ENCODE measurements at places on chromosomes 7 and 10.

- no peak for DNase-seq
Measured at GRCh38 chr7:44634839-44635591, 28.6 kb downstream of the OGDH start.

DNA sequence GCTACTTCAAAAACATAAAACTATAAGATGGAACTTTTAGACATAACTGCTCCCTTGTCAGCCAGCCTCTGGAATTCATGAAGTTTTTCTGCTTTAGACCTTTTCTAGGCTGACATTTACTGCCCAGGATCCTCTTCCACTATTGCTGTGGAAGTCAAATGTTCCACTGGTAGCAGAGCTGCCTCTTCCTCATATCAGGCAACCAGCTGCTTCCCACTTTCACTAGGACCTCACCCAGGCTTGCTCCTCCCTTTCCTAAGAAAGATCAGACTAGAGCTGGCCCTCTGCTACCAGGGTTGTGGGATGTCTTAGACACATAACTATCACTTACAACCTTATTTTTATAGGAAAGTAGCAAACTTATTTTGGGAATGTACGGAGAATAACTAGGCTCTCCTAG lies 121.5 kb downstream of the CTTNBP2 start:
- no peak for DNase-seq

DNA sequence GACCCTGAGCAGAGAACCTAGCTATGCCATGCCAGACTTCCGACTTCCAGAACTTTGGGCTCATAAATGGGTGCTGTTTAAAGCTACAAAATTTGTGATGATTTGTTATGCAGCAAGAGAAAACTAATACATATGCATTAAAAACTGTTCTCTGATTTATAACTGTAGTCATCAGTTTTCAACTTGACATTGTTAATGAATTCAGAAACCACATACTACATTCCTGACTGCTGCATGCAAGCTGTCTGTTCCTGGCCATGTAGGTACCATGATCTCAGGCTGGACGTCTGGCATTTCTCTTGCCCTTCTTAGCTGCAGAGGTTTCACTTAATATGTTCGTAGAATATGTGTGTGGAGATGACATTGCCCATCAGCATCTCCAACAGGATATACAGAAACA lies 28.4 kb downstream of the MKX start:
- no peak for DNase-seq

GRCh38 chr7:112556633-112557032 lies 75.8 kb downstream of the LSMEM1 start:
- DNase-seq, result no peak

GRCh38 chr10:116098411-116099022 lies 174.5 kb downstream of the GFRA1 start:
- no peak for DNase-seq

DNA sequence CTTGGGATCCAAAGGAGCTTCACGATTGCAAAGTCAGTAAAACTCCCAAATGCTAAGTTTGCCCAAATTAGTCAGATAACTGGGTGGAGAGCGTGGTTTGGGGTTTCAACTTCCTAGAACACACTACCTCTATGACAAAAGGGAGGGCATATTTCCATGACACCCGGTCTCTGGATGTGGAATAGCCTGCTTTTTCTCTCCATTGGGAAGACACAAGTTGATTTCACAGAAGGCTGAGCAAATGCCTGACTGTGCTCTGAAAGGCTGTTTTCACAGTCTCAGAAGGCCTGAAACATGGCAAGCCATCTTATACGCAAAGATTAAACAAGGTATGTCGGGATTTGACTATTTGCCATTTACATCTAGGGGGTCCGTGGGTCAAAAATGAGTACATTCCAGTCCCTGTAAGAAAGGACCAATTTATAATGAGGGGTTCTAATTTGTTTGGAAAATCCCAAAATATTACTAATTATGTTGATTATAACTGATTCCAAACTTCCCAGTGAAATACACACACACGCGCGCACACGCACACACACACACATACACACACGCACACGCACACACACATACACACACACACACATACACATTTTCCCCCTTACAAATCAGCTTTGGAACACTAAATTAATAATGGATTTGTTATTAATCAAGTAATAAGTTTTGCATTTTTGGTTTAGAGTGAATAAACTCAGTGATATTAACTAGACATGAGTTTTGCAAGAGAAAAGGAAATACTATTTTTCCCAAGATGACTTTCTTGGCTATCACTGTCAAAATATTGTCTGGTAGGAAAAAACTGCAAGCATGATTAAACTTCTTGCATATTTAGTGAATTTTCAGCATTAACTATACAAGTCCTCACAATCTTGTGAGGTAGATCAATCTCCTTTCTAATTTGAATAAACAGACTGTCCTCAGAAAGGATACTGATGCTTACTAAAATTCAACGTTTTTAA lies 105.0 kb downstream of the PRTFDC1 start:
- DNase-seq, result no peak

DNA sequence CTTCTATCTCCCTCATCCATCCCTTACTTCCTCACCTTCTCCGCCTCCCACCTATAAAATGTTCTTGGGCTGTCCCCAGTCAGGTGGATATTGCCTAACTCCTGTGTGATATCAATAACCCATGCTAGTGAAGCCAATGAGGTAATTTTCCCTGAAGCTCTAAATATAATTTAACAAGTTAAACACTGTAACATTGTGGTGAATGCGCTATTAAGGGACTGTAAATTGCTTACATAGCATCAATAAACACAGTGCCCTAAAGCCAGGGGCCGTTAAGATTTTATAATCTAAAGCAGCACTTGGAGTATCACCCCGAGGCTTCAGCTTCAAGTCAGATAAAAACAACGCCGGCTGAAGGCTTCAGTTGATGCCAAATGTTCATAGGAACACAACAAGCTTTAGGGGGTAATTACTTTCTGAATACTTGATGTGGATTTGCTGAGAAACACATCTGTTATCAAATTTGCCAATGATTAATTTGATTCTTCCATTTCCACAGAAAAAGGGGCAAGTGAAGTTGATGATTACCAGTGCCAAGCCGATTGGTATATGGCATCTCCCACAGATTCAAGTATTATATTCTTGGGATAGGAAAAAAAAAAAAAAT lies 138.4 kb downstream of the CREB5 start:
- DNase-seq, result no peak

- no peak for DNase-seq
Measured at GRCh38 chr7:143325240-143325639, 9.3 kb downstream of the CLCN1 start.

GRCh38 chr7:70237831-70238575 lies 639.7 kb downstream of the AUTS2 start:
- no peak for DNase-seq

- DNase-seq, result no peak
Measured at GRCh38 chr7:55534262-55534915, 37.9 kb downstream of the VOPP1 start.

DNA sequence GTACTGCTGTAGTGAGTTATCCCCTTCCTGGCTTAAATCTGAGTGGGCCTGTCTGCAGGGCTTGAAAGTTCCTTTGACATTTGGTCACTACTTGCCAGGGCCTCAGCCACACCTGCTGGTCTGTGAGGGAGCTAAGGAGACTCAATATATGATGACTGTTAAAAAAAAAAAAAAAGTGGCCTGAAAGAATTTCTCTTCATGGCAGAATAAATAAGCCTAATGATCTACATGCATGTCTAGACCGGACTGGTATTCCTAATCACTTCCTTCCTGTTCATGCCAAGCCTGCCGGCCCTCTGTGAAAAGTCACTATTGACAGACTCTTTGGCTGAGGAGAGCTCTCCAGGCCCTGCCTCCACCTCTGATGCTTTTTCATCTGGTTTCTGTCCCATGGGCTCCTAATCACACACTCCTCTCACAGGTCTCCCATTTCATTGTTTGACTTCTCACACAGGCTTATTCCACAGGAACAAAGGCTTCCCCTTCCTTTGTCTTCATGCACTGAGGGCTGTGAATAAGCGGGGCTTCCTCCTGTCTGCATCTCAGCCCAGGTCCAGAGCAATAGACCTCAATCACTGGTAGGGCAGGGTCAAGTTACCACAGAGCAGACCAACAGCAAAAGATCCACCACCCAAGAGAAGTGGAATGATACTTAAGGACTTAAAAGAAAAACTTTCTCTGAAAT lies 99.1 kb upstream of the SEC61G start:
- DNase-seq, result peak; percentile 92

DNA sequence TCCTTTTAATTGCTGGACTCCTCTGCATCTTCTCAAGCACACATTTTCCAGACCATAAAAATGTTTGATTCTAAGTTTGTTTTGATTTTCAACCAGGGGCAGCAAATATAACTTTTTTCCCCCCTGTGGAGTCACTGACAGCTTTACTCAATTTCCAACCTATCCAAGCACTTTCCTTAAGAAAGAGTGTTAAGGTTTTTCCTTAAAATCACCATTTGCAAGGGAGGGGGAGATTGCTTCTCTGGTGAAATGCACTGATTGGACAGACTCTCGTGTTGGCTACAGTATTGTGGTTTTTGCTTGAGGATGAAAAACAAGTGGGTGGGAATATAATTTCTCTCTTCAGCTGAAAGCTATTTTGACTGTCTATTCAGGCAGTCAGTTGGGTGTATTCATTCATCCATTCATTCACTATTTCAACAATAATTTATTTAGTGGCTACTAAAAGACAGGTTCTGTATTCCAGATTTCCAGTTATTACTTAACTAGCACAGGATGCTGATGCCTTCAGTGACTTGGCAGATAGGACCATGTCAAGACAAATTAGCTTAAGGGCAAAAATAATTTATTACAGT lies 146.3 kb downstream of the BAMBI start:
- no peak for DNase-seq

DNA sequence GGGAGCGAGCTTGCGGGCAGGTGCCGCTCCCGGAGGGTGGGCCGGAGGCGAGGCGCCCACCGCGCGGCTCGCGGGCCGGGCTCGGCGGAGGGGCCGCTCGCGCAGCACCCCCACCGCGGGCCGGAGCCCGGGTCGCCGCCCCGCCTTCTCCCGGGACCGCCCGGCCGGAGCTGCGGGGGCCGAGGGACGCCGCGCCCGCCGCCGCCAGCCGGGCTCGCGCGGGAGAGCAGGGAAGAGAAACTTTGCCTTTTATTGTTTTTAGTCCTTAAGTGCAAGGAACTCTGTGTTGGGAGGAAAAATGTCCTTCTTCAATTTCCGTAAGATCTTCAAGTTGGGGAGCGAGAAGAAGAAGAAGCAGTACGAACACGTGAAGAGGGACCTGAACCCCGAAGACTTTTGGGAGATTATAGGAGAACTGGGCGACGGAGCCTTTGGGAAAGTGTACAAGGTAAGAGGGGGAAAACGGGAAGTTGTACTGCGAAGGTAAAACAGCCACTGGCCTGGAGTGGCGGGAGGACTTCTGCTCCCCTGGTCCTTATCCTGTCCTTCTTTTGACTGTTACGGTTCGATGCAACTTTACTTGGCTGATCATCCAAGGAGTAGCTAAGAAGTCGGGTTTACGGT lies 620 bp downstream of the SLK start:
- no peak for DNase-seq

- no peak for DNase-seq
Measured at GRCh38 chr10:88162852-88163251, 299.4 kb downstream of the PTEN start.

DNA sequence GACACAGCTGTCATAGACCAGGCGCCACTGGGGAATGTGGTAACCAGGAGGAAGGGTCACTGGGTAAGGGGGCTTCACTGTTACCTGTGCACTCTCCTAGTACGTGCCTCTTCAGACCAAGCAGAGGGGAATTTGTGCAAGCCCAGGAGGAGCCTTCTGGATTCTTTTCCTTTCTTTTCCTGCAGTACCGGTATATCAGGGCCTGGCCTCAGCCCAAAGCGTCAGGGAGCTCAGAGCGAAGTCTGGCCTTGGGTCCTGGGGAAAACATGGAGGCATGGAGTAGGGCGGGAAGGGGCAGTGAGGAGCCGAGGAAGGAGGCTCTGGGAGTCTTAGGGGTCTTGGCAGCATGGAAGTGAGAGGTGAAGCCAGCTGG lies 133.6 kb upstream of the GDF10 start:
- DNase-seq, result no peak

DNA sequence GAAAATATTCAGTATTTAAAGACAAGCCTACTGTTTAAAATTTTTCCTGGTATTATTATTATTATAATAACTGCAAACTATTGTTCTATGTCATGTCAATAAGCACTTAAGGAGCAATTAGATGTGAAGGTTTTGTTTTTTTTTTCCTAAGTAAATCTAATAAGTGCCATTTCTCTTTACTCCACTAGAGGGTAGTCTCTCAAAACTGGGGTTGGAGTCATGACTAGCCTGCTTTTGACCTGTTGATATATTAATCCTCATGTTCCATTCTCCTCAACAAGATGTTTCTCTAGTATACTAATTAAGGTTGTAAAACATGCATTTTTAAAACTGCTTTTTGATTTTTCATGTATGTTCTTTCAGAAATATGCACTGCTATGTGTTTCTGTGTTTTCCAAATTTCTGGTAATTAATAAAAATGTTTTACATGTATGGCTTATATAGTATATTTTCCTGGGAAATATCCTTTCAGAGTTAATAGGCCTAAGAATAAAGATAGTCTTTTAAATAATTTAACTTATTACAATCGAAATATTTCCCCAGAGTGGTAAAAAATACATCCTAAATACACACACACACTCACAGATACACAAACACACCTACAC lies 1.0 kb upstream of the LRRN3 start:
- DNase-seq, result no peak

- no peak for DNase-seq
Measured at GRCh38 chr7:29946428-29947186, 43.0 kb downstream of the SCRN1 start.

- no peak for DNase-seq
Measured at GRCh38 chr10:95444792-95445191, 116.4 kb downstream of the SORBS1 start.

DNA sequence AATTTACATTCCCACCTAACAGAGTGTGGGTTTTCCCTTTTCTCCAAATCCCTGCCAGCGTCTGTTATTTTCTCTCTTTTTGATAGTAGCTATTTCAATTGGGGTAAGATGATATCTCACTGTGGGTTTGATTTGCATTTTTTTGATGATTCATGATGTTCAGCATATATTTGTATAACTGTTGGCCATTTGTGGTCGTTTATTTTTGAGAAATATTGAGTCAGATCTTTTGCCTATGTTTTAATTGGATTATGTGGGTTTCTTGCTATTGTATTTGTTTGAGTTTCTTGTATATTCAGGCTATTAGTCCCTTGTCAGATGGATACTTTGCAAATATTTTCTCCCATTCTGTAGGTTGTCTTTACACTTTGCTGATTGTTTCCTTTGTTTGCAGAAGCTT lies 193.8 kb downstream of the ABCA13 start:
- no peak for DNase-seq

- DNase-seq, result no peak
Measured at GRCh38 chr10:86162696-86163400, 203.7 kb downstream of the GRID1 start.

DNA sequence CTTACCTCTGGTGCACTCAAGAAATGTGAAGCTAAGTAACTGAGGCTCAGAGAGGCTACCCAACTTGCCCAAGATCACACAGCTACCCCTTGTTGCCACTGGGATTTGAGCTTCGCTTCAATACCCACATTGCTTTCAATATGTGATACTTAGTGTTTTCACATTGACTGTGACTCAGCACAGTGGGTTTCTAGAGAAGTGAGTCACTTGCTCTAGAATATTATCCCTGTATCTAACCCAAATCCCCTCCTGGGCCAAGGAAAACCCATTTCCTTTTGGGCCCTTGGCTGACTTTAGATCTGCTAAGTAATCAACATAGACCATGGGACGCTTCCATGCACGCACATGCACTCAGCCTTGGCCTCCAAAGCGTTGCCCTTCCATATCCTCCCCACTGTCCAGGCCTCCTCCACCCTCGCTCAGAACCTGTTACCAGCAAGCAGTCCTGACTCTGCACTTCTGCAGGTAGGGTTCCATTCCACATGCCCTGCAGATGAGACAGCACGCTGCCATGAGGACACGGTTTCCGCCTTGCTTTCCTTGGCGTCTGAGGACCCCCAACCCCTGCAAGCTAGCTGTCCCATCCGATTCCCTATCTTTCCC lies 87.7 kb upstream of the CHST15 start:
- no peak for DNase-seq
